Stimulated activated CD8-positive, alpha-beta memory T cell treated with anti-CD3 and anti-CD28 coated beads, Interleukin-4, amount 100 ng/mL, for 48 hours (primary cell): ENCODE measurements at places on chromosomes 7 and 10.

- no peak for DNase-seq
Observed at GRCh38 chr7:34759477-34760125, 101.6 kb downstream of the NPSR1 start.

- no peak for DNase-seq
Observed at GRCh38 chr10:63628526-63629362, 107.5 kb downstream of the REEP3 start.

DNA sequence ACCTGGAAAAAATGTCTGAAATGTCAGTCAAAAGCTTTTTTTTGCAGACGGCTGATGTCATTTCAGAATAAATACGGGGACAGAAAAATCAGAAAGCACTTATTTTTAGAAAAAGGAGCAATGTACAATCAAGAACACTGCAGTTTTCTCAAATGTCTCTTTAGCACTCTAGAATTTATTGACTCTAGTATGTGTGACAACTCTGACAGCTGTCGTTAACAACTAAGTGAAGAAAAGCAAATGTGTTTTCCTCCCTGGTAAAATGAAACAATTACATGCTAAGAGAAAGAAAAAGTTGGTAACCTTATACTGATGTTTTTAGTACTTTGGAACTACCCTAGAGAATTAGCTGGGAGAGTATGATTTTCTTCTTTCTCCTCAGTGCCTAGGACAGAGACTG, 497.4 kb downstream of the GRM8 start:
- DNase-seq: no peak

DNA sequence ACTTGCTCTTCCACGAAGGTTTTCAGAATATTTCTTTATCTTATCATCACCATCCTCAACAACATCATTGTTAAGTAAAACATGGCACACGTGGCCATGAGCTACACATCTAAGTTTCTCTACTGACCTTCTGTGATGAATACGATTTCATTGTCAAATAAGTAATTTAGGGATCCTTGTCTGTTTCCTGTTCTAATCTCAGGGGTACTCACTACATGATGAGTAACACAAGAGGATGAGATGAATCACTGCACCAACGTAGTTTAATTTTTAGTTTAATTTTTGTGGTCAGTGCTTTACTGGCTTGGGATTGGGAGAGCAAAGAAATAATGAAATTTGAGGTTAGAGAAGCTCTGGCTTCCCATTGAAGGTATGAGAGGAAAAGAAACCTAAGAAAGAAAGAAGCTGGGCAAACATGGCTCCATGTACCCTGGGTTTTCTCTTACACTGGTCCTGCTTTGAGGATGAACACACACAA, 461.9 kb upstream of the KLF6 start:
- no peak for DNase-seq

GRCh38 chr10:96906864-96907263, 74.8 kb downstream of the LCOR start:
- no peak for DNase-seq

- no peak for DNase-seq
Observed at GRCh38 chr7:91239171-91239604, 25.0 kb upstream of the FZD1 start.

GRCh38 chr7:113247198-113247597, 128.8 kb upstream of the SMIM30 start:
- no peak for DNase-seq

GRCh38 chr10:26254616-26255015, 38.0 kb downstream of the GAD2 start:
- no peak for DNase-seq

GRCh38 chr10:3010816-3011460, 56.4 kb upstream of the PFKP start:
- DNase-seq: no peak

- no peak for DNase-seq
Observed at GRCh38 chr7:36391436-36392198, 2.0 kb downstream of the ANLN start.

DNA sequence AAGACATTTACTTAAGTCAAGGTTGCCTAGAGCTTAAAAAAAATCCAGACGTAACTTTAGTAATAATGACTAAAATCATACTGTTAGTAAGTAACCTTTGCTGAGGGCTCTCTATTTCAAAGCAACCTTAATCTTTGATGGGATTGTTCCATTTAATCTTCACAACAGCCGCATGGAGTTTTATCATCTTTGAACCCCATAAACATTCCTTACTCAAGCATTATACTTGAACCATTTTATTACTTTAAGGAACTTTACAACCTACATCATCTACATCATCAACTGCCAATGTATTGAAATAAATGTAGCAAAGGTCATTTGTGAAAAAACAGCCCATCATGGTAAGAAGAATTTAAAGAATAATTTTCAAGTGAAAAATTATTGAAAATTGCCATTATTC, 22.9 kb upstream of the CACNB2 start:
- no peak for DNase-seq

GRCh38 chr7:39168403-39169098, 190.8 kb downstream of the POU6F2 start:
- DNase-seq: no peak

DNA sequence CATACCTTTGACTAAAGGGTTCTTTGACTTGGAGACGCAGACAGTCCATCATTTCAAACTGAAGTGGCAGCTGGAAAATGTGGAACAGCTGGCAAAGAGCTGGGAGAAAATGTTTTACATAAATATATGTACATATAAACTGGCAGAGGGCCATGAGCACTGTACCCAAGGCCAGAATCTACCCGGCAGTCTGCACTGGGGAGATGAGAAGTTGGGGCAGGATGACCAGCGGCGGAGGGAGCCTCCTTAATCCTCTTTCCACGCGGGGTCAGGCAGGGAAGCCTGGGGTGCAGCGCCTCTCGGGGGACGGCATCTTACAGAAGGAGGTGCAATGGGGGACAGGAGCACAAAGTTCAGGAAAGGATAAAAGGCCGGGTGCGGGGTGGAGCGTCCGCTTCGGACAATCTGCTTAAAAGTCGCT, 1.3 kb downstream of the GLI3 start:
- no peak for DNase-seq

- no peak for DNase-seq
Observed at GRCh38 chr10:97336942-97337831, 2.7 kb upstream of the FRAT2 start.

DNA sequence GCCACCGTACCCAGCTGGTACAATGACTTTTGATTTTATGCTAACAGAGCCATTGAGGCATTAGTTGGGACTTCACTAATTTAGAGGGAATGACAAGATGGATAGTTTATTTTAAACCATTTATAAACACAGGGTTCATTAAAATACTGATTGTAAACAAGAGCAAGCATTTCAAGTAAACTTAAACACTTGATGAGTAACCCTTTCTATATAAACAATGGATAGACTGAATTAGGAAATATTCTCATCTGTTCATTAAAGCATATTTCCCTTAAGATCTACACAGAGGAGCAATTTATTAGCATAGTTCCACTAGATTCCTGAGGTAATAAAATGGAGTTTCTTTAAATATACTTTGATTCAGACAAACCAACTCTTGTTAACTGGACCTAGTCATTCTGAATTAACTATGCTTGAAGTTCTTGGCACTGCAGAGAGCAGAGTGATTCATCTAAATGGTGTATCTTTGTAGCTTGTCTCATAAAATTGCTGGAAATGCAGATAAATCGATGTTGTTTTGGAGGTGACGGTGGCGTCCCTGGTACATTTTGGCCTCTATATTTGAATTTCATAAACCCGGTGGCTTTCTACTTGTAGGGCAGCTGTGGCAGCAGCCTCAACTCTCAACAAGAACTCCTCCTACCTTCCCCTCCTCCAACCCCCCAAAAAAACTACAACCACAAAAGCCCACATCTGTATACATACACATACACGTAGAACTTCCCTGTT, 15.4 kb upstream of the VDAC2 start:
- DNase-seq: no peak

- no peak for DNase-seq
Observed at GRCh38 chr7:108261560-108262255, 131.5 kb upstream of the LAMB4 start.

DNA sequence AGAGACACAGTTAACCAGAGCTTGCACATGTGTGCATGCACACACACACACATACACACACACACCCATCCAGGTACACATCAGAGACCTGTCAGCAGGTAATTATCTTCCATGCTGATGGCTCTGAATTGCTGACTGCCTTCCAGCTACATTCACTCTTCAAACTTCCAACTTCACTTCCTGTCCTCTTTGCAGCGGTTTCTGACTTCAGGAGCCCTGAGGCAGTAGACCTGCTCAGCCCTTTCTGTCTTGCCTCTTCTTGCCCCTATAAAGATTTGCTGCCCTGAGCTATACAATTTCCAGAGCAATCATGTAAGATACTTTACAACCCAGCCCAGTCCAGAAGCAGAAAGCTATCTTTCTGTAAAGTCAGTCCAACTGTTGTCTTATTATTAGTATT, 310.2 kb downstream of the FGFR2 start:
- no peak for DNase-seq

DNA sequence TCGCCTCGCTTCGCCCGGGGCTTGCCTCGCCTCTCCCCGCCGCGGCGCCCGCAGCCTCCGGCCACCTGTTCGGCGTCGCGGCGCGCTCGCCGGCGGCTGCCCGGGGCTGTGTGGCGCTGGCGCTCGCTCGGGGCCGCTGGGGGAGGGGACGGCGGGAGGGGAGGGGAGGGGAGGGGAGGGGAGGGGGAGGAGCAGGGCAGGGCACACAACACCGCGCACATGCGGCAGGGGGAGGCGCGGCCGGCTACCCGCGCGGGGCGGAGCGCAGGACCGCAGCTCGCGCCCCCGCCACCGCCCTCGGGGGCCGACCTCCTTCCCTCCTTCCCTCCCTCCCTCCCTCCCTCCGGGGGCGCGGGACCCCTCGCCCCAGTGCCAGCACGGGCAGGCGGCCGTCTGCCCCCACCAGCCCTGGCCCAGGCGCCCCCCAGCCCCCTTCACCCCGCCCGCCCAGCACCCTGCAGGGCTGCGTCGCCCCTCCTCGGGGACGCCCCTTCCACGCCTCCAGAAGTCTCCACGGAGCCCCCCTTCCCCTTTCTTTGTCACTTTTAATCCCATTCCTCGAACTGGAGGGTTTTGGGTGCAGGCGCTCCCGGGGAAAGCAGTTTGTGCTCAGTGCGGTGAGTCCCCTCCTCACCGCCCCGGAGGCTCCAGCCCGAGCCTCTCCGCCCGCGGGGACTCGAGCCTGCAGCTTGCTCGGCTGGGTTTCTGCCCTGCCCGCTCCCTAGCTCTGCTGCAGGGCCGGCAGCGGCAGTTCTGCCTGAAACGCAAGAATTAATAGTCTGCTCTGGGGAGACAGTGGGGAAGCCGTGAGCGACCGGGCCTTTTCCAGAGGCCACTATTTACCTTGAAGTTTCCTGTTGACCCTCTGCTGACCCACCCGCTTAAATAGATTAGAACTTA, at the start of gene PARD3:
TSS of gene PARD3 (minus strand) at position 112 of the 900 bp plus-strand sequence. CDS start 301 bp downstream, outside the sequence.
- peak; percentile 28 for DNase-seq

- DNase-seq: no peak
Observed at GRCh38 chr7:133310232-133310862, 57.5 kb downstream of the EXOC4 start.

GRCh38 chr7:11434366-11434765, 397.6 kb downstream of the THSD7A start:
- DNase-seq: no peak

- no peak for DNase-seq
Observed at GRCh38 chr10:97991871-97992270, 38.5 kb downstream of the CRTAC1 start.

DNA sequence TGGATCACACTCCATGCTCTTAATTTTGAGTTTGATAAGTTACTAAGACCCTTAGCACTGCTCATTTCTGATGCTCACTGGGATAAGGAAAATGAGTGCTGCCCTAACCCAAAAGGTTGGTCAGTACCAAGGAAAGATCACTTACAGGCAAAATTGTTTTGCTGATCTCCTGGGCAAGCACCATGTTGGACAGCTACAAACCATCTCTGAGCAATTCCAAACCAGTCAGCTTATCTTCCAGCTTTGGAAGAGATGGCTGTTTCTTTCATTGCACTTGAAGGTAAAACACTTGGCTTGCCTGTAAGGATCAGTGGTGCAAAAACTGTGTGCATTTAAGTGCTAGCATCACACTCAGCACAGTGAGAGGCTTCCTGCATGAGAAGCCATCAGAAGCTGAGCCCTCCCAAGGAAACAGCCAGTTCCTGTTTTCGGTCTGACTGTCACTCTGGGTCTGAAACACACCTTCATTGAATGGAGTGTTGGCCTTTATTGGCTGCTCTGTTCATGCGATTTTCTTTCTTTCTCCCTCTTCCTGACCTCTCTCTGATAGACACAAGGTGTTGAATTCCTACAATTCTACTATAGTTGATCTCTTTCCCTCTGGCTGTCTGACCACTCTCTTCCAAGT, 126.4 kb upstream of the GHITM start:
- DNase-seq: no peak

- no peak for DNase-seq
Observed at GRCh38 chr7:148402159-148402558, 188.4 kb upstream of the C7orf33 start.

DNA sequence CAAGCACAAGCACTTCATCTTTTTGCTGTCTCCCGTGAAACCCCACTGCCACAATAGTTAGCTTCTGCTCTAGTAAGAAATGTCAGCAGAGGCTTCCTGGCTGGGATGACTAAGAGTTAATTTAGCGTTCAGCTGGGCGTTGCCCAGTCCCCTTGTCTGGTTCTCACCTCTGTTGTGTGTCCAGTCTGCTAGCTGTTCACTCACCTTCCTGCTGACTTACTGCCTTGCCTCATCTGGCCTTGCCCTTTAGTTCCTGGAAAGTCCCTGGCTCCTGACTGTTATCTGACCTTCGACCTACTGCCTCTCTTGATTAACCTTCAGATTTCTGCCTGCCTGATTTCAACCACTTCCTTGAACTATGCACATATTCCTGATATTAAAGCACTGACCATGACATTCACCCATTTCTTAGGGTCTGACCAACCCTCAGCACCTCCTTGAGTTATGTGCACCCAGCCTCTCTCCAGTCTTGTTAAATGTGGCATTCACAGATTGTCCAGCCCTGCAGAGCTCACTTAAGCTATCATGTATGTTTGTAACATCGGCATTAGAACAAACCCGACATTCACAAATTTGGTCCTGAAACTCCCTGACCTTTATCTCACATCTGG, 30.3 kb downstream of the C7orf33 start:
- no peak for DNase-seq

GRCh38 chr7:30041526-30042269, 13.5 kb downstream of the PLEKHA8 start:
- DNase-seq: no peak

- DNase-seq: no peak
Observed at GRCh38 chr10:1102831-1103230, 46.6 kb downstream of the WDR37 start.

GRCh38 chr10:119489991-119490326, 52.6 kb downstream of the RGS10 start:
- no peak for DNase-seq

GRCh38 chr7:126511046-126511445, 741.7 kb downstream of the GRM8 start:
- DNase-seq: no peak
